Stomach (tissue), 19 donors: ENCODE measurements at places on chromosomes 12 and 14.

GRCh38 chr12:3697311-3697870 lies 55.5 kb downstream of the CRACR2A start:
- DNase-seq = no peak

DNA sequence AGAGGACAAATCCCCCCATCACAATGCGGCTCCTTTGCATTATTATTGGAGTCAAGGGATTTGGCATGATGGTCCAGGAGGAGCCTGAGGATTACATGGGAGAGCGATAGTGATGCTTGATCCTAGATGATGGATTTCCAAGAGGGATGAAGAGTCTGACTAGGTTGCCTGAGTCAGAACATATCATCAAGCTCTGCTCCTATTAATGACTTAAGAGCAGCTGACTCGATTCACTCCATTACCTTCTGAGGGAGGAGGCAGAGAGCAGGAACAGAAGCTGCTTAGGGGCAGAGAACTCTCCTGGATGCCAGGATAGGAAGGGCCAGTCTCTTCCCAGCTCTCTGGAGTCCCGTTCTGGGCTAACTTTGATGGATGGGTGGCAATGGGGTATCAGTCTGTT lies 54.0 kb upstream of the CISTR start:
- DNase-seq = no peak

DNA sequence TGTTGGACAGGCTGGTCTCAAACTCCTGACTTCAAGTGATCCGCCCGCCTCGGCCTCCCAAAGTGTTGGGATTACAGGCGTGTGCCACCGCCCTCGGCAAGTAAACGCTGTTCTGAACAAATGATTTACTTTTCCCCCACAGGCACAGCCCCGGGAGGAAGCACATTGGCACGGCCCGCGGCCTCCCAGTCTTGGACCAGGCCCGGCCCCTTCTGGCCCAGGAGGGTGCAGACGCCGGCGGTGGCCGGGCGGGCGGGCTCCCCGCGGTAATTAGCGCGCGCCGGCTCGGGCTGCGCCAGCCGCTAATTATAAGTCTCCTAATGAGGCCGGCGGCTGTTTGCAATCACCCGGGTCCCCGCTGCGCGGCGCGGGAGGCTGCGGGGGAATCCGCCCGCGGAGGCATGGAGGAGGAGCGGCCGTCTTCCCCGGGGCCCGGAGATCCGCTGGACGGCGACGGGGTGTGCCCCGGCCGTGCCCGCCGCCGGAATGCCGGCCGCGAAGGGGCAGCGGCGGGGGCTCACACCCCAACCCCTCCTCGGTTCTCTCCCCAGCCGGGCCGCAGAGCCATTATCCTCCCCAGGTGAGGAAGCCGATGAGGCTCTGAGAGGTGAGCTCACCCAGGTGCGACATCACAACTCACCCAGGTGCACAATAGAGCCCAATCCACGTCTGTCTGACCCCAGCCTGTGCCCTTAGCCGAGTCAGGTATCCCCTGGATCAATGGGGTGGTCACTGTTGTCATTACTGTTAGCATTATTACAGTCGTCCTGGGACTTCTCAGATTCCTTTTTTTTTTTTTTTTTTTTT lies 3.3 kb upstream of the POP5 start:
- DNase-seq = peak; percentile 75

DNA sequence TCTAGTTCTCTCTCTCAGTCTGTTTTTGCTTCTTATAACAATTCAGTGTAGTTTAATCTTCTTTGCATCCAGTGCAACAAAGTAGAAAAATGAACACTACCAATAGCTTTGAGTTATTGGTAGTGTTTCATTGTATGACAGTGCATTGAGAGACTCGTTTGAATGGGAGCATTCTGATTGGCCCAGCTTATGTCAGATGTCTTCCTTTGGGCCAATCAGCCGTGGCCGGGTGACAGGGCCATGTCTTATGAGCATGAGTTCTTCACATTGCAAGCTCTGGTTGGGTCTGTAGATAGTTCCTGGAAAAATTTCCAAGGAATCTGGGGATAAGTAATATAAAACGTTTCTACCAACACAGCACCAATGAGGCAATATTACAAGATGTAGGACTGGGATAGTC lies 36.5 kb downstream of the GYS2 start:
- DNase-seq = no peak

DNA sequence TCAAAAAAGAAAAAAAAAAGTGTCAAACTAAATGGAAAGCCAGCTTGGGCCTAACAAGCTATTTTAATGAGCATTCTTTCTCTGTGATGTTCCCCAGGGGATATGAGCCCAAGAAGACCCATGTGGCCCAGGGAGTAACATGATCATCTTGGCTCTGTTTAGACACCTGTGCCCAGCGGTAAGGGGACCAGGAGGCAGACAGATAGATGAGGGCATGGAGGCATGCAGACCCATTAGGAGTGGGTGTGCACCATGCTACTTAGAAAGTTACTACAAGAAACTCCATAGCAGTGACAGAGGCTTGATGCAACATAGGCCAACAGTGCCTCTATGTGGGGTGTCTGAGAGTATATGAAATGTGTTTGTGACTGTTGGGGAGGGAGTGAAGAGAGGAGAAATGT lies 3.1 kb upstream of the CREBL2 start:
- no peak for DNase-seq

- DNase-seq = peak; percentile 86
Measured at GRCh38 chr12:8032242-8033152, at the start of gene FOXJ2. Gene FOXJ2, plus strand, starts transcription at chr12:8032716. Its CDS starts 7,117 bp downstream, at chr12:8039833.

DNA sequence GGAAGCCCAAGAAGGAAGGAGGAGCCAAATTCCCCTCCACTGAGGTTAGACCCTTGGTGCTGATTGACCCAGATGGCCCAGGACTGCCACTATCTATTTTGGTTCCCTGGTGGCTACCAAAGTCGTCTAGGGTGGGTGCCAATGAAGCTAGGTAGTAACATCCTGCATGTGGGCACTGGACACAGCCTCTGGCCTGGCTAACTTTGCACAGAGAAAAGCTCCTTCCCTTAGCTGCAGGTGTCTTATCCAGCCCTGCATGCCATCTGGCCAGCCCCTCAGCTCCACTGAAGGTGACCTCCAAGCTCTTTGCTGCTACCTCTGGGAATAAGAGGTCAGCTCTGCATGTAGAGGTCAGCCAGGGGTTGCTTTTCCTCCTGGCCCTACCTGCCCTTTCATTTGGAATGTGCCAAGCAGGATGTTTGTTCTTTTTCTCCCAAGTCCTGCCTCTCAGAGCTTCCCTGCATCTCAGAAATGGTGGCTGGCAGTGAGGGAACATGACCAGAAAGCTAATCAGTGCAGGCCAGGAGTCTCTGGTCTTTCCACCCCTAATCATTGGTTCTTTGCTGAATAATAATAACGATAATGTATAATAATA lies 34.0 kb downstream of the JDP2 start:
- DNase-seq = no peak

GRCh38 chr12:25135531-25136154 lies 59.3 kb downstream of the DNAI7 start:
- no peak for DNase-seq

DNA sequence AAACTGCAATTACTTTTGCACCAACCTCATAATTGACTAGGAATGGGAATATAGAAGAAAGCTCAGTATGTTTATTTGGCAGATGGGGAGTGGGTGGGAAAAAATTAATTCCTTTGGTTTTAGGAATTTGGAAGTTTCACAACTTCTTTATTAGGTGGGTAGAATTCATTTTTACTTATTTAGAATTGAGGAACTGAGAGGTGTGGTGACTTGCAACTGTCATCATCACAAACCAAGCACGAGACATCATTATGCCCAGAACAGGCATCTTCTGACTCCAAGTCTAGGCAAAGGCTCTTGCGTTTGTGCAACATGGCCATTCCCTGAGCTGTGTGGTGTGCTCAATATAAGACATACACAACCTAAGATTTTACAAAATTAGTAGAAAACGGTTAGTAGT lies 380.0 kb downstream of the ATP23 start:
- DNase-seq = no peak

DNA sequence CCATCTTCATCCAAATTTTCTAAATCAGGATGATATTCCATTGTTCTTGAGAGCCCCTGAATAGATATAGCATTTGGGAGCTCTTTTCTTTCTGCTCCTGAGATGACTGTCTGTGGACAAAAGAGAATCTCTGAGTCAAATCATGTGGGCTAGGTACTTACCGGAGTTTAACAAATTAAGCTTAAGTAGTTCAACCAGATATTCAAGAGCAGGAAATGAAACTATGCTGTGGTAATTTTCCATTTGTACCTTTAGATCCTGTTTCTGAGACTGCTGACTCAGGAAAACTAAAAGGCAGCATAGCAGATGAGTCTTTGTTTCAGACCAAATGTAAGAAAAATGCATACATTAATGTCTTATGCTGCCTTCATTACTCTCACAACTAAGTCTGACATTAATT lies at the start of gene CLEC7A:
Gene CLEC7A, minus strand, starts transcription at position 158 of the 400 bp plus-strand sequence. Its CDS starts 117 bp downstream, at position 41.
- no peak for DNase-seq

DNA sequence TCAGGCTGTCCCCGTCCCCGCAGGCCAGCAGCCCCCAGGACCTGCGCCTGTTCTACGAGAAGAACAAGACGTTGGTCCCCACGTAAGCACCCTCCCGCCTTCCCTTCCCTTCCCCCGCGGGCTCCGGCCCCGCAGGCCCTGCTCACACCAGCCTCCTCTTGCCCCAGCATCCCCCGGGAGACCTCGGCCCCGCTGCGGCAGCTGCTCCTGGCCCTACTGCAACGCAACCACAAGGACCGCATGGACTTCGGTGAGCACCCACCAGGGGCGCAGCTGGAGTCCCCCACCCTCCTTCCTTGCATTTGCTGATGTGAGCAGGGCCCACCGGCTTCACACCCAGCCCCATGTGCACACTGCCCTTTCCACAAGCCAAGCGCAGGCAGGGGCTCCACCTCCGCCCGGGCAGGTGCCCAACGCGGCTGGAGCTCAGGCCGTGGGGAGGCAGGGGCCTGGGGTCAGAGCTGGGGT lies 15.4 kb downstream of the ULK1 start:
- DNase-seq = no peak

DNA sequence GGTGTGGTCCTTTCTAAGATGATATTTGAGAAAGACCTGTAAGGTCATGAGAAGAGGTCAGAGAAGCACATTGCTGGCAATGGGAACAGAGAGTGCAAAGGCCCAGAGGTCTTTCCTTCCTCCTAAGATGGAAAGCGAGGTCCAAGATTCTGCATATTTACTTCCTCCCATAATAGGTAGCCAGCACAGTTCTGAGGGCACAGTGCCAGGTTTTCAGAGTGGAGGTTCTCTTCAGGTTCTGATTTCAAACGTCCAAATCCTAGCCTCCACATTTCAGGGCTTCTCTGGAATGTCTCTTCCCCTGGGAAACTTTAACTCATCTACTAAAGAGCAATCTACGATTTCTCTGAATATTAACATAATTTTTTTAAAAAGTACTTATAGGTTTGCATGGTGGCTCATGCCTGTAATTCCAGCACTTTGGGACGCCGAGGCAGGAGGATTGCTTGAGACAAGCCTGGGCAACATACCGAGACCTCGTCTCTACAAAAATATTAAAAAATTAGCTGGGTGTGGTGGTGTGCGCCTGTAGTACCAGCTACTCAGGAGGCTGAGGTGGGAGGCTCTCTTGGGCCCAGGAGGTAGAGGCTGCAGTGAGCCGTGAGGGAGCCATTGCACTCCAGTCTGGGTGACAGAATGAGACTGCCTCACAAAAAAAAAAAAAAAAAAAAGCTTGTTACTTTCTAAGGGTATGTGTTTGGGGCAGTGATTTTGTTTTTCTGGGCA lies 526 bp upstream of the MRPL42 start:
- DNase-seq = no peak

GRCh38 chr12:34354239-34355200 lies 332.2 kb downstream of the ALG10 start:
- DNase-seq = no peak

DNA sequence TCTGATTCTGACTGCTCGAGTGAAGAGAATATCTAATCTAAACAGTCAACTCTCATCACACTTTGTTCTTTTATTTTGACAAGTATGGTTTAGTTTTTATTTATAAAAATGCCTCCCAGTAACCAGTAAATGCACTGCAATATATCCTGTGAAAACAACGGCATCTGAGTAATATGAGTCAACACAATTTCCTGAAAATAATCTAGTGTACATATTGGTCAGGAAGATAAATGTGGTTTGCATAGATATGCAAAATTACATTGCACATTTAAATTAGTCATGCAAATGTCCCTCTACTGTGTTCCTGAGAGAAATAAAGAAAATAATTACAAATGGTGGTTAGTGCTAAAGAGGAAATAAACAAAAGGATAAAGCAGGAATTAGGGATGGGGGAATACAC lies 1190.7 kb upstream of the SEL1L start:
- DNase-seq = no peak

DNA sequence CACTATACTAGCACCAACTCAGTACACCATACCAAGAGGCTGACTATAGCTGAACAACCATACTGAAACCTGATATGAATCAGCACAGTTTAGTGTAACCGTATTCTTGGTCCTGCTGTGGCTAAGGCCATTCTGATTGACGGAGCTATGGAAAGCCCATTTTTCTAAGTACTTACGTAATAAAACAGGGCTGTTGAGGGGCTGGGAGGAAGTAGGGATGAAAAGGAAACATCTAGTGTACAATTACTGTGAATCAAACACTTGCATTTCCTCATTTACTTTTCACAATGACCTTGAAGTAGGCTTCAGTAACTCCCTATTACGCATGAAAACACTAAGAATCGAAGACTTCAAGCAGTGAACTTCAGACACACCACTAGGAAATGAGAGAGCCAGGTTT lies 198.2 kb downstream of the BTG1 start:
- DNase-seq = no peak

- peak; percentile 14 for DNase-seq
Measured at GRCh38 chr12:19484738-19485137, 45.4 kb downstream of the AEBP2 start.

GRCh38 chr14:72483311-72483710 lies 410.6 kb downstream of the DPF3 start:
- DNase-seq = no peak

GRCh38 chr14:78959674-78960264 lies 789.6 kb downstream of the NRXN3 start:
- peak; percentile 66 for DNase-seq

DNA sequence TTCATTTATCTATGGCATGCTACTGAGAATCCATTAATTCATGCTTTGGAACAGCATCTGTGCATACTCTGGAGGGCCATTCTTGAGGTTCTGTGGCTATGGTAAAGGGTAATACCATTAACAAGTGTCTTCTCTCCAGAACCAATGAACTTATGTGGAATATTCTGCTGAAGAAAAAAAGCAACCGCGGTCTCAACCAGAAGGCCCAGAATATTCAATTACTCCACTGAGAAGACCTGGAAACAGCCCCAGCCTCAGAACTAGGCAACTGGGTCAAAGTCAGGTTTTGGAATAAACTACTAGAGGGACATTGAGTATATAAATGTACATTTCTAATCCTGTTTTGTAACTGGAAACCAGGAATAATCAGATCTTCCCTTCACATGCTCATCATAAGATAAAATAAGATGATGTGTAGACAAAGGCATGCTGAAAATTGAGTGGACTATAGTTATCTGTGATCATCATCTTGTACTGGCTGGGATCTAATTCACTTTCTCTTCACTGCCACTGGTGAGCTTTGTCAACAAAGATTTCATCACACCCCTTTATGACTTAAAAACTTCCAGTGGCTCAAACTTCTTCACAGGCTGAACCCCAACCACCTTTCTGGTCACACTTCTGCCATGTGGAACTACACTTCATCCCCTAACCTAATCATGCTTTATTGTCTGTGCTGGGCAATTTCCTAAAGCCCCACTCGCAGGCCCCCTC lies 6.0 kb downstream of the SPTB start:
- no peak for DNase-seq
